Kidney epithelial cell (primary cell): ENCODE measurements at places on chromosomes 3 and 15. TPM values are rescaled to one million over a fixed set of nuclear protein-coding genes. Genes with fewer than 3 reads are reported as not detected.

Gene DLL4
- 0.50 and 0.82 TPM in 2 replicates for total RNA-seq

DNA sequence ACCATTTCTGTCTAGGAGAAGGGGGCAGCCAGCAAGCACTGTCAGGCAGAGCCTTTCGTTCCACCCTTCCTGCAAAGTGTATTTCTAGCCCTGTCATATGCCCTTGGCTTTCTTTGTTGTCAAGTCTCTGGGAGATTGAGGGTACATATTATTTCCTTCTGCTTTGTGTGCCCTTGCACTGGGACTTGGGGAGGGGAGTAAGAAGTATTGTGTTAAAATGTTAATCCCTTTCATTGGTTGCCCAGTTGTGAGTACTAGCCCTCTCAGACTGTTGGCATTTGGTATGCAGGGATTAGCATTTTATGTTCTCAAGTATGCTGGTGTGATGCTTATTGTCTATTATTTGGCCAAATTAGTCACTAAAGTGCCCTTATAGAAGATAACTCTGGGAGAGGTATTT, 63.9 kb downstream of the RBM6 start:
- DNase-seq: no peak

DNA sequence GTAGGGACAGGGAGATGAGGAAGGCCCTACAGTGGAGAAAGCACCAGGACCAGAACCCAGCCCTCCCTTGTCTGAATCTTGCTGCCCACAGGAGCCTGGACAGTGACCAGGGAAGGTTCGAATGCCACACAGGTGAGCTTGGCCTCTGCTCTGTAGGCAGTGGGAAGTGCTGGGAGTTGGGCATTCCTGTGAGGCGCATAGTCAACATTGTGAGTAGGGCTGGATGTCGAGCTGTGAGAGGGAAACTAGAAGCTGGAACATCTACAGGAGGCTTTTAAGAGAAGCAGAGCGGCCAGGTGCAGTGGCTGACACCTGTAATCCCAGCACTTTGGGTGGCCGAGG, 20.3 kb upstream of the ALAS1 start:
- no peak for DNase-seq

GRCh38 chr3:130846181-130846580, 47.7 kb upstream of the ATP2C1 start:
- no peak for DNase-seq

DNA sequence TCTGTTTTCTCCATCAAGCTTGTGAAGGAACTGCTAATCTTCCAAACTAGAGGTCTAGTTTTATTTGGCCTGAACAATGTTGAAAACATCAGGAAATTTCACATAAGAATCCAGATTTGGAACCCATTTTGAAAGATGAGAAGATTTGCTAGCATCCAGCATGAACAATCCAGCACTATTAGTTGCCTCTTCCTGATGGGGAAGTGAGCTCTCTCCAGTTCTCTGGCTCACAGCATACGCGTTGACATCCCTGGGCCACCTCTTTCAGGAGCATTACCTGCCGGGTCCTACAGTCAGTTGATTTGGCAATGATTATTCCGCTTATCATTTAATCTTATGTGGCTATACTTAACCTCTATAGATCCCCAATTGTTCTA, 10.9 kb downstream of the GPR87 start:
- DNase-seq: no peak
